T-cell (primary cell): ENCODE measurements at places on chromosomes 1 and 21. TPM values are rescaled to one million over a fixed set of nuclear protein-coding genes. Genes with fewer than 3 reads are reported as not detected.

- DNase-seq: no peak
Observed at GRCh38 chr1:20729990-20730689, 2.4 kb downstream of the SH2D5 start.

The MIXL1 gene
- total RNA-seq: 0.63 TPM

GRCh38 chr1:100578201-100578600 is 40.3 kb downstream of the GPR88 start:
- DNase-seq: no peak

DNA sequence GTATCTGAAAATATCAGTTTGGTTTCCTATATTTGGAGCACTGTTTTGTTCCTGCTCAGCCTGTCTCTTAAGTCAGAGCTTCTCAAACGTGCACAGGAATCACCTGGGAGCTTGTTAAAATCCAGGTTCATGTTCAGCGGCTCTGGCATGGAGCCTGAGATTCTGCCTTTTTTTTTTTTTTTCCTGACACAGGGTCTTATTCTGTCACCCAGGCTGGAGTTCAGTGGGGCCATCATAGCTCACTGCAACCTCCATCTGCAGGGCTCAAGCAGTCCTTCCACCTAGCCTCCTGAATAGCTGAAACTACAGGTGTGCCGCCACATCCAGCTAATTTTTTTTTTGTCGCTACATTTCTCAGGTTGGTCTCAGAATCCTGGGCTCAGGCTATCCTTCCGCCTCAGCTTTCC is 12.2 kb upstream of the SELENON start:
- DNase-seq: no peak

The OR2L13 gene
- total RNA-seq: not detected

- DNase-seq: no peak
Observed at GRCh38 chr1:184406479-184406878, 19.6 kb downstream of the C1orf21 start.

- DNase-seq: no peak
Observed at GRCh38 chr1:168513656-168514404, 30.0 kb downstream of the XCL2 start.

GRCh38 chr1:230328342-230329015 is 97.7 kb downstream of the PGBD5 start:
- no peak for DNase-seq

The TNNT2 gene
- total RNA-seq: not detected

DNA sequence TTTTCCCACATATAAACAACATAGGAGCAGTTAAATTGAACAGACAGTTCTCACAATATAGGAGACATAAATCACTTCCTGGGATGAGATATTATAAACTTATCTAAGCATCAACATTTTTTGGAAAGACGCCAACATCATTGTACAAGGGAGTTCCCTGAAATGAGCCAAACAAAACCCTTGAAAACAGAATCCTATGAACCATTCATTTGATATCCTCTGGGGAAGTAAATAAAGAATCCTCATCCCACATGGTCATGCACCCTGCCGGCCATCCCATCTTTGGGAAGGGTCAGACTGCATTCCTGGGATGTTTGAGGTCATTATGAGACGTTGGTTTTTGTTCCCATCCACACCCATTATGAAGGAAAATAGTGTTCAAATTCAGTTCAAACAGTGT is 111.8 kb upstream of the USP25 start:
- no peak for DNase-seq

DNA sequence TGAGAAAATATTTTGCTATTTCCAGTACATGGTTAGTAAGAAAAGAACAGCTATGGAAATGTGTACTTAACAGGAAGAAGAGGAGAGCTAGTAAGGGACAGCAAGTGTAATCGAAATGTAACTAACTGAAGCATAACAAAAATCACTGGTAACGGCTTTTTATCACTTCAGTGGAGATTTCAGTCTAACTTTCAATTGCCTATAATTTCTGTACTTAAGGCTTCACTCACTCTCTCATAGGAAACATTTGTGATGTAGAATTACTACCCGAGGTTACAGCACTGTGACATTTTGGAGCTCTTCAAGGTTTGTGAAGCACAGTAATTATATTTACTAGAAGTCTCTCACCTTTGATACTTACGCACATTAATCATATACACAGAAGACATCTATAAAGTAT is 1119.1 kb downstream of the AMY1C start:
- no peak for DNase-seq

DNA sequence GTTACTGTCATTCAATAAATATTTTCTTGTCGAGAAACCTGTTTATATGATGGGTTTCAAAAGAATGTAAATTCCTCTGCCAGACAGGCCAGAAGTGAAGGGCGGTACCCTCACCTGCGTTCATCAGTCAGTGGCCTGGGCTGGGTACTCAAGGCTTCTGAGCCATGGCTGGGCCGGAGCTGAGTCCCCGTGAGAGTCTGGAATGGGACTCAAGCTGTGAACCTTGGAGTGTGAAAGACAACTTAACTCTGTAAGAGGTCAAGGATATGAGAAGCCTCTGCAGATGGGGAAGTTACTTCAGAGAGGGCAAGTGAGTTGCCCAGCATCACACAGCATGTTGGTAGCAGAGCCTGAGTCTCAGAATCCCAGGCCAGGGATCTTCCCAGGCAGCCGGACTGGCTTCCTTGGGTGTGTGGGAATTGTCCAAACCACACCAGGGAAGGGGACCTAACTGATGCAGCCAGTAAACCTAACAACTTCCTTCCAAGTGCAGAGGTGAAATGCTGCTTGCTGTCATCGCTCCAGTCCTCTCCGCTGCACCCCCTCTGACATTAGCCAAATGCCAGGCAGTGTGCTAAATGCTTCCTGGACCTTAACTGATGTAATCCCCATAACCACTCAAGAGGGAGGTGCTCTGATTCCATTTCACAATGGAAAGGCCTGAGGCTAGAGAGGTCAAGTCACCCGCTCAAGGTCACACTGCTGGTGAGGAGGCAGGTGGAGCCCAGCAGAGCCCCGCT is 4.8 kb downstream of the DISP3 start:
- no peak for DNase-seq

The CCDC185 gene
- total RNA-seq: not detected

GRCh38 chr1:247090455-247090854 is 11.8 kb upstream of the ZNF670 start:
- no peak for DNase-seq

DNA sequence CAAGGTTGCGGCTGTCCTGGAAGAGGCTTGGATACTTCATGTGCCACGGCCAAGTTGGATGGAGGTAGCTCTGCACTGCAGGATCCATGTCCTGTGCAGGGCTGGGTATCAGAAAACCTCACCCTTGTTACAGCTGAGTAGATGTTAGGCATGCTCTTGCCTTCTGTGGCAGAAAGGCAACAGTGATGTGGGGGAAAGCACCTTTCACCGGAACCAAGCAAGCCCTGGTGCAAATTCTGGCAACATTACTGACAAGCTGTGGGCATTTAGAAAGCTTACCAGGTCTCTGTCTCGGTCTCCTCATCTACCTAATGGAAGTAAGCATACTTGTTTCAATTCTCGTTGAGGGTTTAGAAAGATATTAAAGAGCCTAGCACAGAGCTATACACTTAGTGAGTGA is 14.5 kb upstream of the CDCA8 start:
- no peak for DNase-seq

The RXRG gene
- total RNA-seq: not detected

The SASS6 gene
- total RNA-seq: 4.8 TPM

GRCh38 chr1:203320591-203321272 is 15.4 kb downstream of the BTG2 start:
- peak; percentile 84 for DNase-seq

The TMPRSS3 gene
- 1.2 TPM for total RNA-seq

The S100B gene
- 0.49 TPM for total RNA-seq

GRCh38 chr1:220430059-220430458 is 97.9 kb upstream of the MARK1 start:
- no peak for DNase-seq

- DNase-seq: no peak
Observed at GRCh38 chr1:17118268-17118667, 983 bp downstream of the PADI2 start.

The ALPL gene
- not detected for total RNA-seq

The SERPINC1 gene
- total RNA-seq: not detected

The COL24A1 gene
- total RNA-seq: 0.40 TPM

- no peak for DNase-seq
Observed at GRCh38 chr1:247268390-247269045, 12.6 kb downstream of the VN1R5 start.

GRCh38 chr1:162351246-162351842 is 25.3 kb downstream of the SPATA46 start:
- no peak for DNase-seq

- no peak for DNase-seq
Observed at GRCh38 chr21:27425574-27425973, 458.7 kb upstream of the ADAMTS5 start.

The KRTAP7-1 gene
- total RNA-seq: not detected

GRCh38 chr1:29648026-29648425 is 411.7 kb downstream of the PTPRU start:
- no peak for DNase-seq

The DMBX1 gene
- total RNA-seq: not detected

DNA sequence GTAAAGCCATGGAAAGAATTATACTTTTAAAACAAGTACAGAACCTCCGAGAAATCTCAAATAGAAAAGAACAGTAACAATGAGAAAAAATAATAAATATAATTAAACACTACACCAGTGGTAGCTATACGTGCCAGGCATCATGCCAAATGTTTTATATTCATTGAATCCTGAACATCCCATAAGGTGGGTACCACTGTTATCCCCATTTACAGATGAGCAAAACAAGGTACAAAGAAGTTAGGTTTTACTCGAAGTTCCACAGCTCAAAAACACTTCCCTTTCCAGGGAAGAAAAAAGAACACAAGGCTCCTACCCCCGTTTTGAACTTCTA is 33.4 kb downstream of the JAK1 start:
- no peak for DNase-seq

DNA sequence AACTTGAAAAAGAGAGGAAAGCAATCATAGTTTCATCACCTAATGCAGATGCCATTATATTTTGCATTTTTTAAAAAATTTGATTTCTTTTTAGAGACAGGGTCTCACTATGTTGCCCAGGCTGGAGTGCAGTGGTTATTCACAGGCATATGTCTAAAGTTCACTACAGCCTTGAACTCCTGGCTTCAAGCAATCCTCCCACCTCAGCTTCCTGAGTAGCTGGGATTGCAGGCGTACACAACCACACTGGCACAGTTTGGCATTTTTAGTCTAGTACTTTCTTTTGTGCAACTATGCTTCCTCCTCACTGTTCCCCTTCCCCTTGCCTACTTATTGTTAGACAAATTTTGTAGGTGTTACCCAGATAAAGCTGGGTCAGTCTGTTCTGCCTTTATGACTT is 18.0 kb downstream of the RHOU start:
- DNase-seq: no peak

- DNase-seq: no peak
Observed at GRCh38 chr1:5620997-5621396, 371.2 kb downstream of the NPHP4 start.

- no peak for DNase-seq
Observed at GRCh38 chr1:109750920-109751319, 10.1 kb upstream of the GSTM3 start.

DNA sequence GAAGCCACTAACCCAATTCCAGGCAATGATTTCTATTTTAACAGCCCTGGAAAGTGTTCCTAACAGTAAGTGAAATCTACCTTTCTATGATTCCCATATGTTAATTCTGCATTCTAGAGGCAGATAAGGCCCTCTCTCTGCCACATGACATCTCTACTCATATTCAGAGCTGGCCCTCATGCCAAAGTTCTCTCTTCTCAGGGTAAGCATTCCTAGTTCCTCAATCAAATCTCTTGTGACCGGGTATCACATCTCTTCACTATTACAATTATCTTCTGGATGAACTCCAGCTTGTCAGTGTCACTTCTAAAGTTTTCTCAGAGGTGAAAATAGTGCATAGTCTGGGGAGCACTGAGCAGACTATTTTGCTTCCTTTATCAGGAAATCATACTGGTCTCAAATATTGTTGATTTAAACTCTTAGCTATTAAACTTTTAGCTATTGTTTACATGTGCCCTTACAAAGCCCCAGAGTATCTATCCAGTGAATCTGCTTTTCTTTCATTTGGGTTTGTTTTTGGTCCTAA is 66.4 kb upstream of the TNFSF18 start:
- DNase-seq: no peak
